ENCODE measurements at places on chromosomes 16 and 17.

- no peak for DNase-seq
Measured at GRCh38 chr17:74040729-74041128, 162.7 kb upstream of the RPL38 start.

DNA sequence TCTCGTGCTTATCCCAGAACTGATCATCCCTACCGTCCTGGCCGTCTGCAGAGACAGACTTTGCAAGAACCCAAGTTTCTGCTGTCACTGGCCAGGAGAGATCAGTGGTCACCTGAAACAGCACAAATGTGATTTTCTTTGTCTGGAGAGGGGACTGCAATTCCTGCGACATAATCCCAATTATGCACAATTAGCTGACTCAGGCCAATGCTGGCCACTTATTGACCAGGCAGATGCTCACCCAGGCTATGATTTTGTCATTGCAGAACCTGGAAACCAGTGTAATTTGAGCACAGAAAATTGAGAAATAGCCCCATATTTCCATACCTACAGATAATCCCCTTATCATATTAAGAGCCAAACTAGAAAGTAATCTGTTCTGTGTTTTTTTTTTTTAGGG is 34.7 kb downstream of the SALL1 start:
- DNase-seq = no peak

- no peak for DNase-seq
Measured at GRCh38 chr17:60832151-60832585, 154.5 kb downstream of the BCAS3 start.

GRCh38 chr16:73126525-73126853 is 78.6 kb upstream of the ZFHX3 start:
- DNase-seq = peak; percentile 78

- no peak for DNase-seq
Measured at GRCh38 chr17:74526681-74527080, 4.6 kb downstream of the CD300LB start.

DNA sequence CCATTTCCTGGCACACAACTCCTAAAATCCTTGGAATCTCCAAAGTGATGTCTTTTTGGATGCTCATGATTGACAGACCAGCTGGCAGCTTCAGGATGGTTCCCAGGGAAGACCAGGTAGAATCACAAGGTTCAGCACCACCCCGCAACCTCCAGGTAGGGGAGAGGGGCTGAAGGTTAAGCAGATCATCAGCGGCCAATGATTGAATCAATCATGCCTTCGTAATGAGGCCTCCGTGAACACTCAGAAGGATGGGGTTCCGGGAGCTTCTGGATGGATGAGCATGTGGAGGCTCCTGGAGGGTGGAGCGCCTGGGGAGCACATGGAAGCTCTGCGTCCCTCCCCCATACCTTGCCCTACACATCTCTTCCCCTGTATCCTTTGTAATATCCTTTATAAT is 185.9 kb downstream of the SEC14L1 start:
- peak; percentile 61 for DNase-seq

GRCh38 chr17:58432806-58433573 is 15.7 kb upstream of the RNF43 start:
- no peak for DNase-seq

DNA sequence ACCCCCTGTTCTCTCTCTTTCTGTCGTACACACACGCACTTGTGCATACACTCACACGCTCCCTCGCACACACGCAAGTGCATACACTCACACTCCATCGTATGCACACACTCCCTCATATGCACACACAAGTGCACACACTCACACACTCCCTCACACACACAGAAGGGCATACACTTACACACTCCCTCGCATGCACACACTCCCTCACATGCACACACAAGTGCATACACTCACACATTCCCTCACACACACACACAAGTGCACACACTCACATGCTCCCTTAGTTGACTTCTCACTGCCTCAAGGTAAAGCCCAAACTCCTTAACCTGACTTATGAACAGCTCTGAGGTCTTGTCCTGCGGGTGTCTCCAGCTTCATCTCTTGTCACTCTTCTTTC is 78.7 kb downstream of the NOG start:
- no peak for DNase-seq

DNA sequence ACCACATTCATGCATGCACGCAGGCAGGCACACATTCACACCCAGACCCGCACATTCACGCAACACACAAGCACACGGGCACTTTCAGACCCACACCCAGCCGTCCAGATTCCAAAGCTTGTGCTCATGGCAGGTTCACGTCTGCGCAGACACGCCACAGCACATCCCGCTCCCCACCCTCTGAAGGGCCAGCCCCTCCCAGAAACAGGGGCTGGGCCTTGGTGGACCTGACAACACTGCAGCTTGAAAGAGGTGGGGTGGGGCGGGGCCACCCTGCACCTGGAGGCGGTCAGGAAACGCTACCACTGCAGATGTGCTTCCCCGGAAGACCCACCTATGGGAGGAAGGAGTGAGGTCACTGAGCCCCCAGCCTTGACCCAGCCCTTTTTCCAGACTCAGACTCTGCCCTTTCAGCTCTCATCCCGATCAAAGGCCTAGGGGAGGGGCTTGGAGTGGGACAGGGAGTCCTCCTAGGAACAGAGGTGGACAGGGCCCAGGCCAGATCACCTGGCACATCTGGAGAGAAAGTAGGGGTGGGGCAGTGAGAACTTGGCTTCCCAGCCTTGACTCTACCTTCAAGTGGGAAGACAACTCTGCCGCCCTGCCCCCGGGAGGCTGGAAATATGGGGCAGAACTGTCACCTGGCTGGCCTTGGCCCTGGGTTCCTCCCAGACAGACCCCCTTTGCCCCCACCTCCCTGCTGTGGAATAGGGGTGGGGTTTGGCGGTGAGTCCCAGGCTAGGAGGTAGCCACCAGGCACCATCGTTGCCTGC is 11.0 kb downstream of the P3H4 start:
- DNase-seq = no peak

DNA sequence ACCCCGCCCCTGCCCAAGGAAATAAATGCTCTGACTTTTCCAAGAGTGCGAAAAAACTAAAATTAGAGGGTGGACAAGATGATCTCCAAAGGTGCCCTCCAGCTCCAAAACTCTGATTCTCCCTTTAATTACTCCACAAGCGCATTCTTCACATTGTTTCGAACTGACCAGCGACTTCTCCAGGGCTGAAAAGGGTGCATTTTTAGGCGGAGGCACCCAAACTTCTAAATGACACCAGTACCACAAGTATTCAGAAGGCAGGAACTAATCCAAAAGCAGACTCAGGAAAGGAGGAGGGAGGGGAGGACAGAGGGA is 750 bp downstream of the ZFHX3 start:
- peak; percentile 20 for DNase-seq

GRCh38 chr17:29068818-29069217 is 25.9 kb downstream of the PIPOX start:
- DNase-seq = no peak

- DNase-seq = no peak
Measured at GRCh38 chr17:78206298-78206697, 7.8 kb upstream of the BIRC5 start.

DNA sequence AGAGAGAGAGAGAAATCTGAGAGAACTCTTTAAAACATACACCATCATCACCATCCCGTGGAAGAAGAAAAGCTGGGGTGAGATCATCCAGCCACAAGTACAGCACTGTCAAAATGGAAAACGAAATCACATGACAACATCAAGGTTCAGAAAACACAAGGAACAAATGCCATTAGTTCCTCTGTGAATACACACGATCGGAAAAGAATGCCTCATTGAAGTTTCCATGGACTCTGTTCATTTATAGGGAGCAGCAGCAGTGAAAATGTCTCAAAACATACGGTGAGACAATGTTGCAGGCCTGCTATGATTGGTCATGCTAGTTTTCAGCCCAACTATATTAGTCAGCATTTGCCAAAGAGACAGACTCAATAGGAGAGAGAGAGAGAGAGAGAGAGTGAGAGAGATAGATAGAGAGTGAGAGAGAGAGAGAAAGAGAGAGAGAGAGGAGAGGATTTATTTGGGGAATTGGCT is 4.4 kb downstream of the CFAP97D1 start:
- no peak for DNase-seq

DNA sequence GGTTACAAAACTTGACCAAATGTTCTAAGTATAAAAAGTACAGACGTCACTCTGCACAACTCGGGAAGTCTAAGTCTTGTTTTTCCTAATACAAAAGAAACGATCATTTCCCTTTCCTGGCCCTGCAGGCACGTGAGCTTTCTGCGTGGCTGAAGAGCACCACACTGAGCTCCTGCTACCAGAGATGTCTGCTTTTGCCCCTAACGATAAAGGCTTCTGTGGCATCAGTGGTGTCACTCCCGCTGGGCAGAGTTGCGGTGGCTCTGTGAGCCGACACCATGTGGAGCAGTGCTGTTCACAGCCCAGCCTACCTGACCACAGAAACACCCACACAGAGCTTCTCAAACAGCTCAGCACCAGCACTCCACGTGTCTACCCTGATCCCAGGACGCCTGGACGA is 20.5 kb downstream of the EMC8 start:
- DNase-seq = no peak

- DNase-seq = no peak
Measured at GRCh38 chr16:66375451-66375850, 9.0 kb downstream of the CDH5 start.

DNA sequence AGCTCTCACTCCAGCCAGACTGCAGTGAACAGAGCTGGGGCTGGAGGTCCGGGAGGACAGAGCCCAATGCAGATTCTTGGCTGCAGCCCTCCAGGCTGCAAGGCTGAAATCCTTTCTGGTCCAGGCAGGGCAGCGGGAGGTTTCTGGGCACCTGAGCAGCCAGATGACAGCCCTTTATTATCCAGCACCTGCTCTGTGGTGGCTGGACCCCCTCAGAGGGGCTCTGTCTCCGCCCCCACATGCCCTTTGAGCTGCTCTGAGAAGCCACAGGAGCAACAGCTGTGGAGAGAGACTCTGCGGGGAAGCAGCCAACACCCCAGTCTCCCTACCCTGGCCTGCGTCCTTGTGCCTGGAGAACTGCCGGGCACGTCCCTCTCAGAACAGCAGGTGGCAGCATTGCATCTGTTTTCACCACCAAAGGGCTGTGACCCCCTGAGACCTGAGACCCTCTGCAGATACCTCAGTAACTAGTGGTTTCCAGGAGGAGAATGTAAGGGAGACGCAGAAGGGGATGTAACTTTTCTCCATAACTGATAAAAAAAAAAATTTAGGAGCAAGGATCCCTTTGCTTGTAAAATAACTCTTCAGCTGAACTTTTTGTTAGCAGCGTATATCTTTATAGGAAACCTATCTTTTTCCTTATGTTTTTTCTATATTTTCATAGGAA is 3.7 kb upstream of the CNP start:
- peak; percentile 69 for DNase-seq

DNA sequence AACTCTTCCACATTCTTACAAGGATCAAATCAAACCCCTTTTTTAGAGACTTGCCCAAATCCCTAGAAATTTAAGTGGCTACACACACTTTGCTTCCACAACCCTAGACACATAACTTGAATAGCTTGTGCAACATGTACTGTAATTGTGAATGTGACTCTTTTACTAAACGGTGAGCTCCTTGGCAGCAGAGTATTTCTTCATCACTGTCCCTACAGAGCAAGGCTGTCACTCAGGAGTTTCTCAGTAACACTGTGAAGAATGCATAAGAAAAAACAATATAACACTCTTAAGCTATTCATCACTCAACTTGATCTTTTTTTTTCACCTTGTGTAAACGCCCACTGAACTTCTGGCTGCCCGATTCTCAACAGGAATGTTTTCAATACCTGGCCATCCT is 53.8 kb upstream of the ADAMTS18 start:
- DNase-seq = no peak

DNA sequence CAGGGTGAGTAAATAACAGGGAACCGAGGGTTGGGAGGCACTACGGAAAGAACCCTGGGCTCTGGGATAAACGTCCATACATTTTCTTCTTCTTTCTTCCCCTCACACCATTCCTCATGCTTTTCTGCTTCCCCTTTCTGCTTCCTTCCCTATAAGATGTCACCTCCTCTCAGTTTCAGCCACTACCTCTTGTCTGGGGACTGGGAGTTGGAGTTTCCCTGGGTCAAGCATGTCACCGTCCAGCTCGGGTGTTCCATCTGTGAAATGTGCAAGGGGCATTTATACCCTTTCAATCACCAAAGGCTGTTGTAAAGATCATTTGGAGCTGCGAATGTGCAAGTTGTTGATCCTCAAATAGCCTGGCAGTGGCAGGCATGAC is 17.5 kb upstream of the CCL22 start:
- DNase-seq = no peak

DNA sequence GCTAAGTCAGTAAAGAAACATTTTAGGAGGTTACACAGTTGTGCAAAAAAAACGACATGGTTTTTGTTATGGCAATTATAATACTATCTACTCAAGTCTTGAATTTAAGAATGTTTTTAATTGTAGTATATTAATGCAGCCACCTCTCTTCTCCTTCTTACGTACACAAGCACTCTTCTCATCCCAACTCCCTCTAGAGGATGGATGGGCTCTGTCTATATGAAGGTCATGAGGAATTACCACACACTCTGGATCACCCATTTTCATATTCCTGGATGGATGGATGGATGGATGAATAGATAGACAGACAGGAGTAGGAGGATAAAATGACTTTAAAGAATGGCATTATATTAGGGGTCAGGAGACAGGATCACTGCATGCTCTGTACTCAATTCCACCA is 120.0 kb downstream of the PHKB start:
- no peak for DNase-seq

DNA sequence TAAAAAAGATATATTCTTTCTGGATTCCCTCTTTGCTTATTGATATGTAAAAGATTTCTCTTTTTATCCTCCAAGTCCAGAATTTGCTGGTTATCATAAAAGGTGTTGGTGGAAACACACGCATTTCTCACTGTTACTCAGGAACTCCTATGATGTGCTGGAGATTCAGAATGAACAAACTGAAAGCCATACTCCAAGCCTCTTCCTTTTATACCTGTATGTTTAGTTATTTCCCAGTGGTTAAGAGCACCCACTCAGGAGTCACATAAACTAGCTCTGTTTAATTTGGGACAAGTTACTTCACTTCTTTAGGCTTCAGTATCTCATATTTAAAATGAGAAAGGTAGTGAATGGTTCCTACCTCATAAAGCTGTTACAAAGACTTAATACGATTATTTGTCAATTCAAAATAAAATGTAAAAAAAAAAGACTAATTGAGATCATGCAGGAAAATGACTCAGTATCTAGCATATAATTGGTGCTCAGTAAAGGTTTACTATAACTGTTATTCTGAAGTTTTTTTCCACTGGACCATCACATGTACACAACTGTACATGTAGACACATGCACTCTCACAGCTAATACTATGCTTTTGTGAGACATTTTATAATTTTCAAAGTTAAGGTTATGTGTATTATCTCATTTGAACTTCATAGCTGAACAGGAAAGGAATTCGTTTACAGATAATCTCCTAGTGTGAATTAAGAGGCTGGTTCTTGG is 47.1 kb downstream of the TNRC6C start:
- no peak for DNase-seq

GRCh38 chr16:61564716-61565115 is 471.5 kb downstream of the CDH8 start:
- no peak for DNase-seq

GRCh38 chr17:76640550-76641380 is 2.8 kb downstream of the ST6GALNAC1 start:
- DNase-seq = no peak

- no peak for DNase-seq
Measured at GRCh38 chr17:15658296-15658695, 25.8 kb downstream of the TRIM16 start.

GRCh38 chr17:31392856-31393748 is 1.6 kb downstream of the RAB11FIP4 start:
- peak; percentile 62 for DNase-seq

Data from tibial artery (tissue), 4 donors.